Karpas-422 (cell line): ENCODE measurements at places on chromosomes 12 and 14.

DNA sequence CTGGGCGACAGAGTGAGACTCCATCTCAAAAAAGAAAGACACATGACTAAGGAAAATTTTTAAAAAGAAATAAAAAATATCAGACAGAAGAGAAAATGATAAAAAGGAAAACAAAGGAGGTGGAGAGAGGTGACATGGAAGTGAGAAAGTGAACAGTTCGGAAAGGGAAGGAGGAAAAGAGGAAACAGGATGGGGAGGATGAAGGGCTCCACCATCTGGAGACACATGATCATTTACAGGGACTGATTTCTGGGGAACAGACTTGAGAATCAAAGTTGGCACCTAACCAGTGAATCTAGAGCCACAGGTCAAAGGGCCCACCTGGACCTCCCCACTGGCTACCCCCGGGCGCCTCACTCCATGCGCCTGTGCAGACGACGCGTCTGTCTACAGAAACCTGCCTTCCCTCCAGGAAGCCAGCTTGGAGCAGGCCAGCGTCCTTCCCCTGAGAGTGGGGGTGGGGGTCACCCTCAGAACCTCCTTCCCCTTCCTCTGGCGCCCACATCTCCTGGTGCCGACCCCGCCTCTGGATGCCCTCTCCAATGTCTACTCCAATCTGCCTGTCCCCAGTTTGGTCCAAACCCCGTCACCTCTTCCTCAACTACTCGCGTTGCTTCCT is 60.5 kb downstream of the AMN start:
- no peak for DNase-seq

DNA sequence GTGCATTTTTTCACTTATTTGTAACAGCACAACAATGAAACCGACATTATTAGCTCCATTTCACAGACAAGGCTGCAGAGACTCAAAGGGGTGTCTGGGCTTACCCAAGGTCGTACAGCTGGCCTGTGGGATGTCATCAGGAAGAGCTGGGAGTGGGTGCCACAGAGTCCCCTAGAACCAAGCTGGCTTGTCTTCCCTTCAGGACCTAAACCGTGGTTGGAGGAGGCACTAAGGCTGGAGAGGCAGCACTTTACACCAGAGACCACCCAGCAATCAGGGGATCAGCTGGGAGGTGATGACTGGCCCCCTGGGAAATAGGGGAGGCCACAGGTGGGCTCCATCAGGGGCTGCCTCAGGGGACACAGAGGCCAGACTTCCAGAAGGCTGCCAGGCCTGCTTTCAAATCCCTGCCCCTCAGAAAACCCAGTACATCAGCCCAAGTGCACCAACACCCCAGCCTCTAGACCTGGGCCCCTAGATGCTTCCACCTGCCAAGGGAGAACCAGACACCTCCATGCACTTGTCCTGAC is 28.3 kb downstream of the DIO3 start:
- no peak for DNase-seq

- no peak for DNase-seq
These were observed 1.5 kb upstream of the ZNF641 start for GRCh38 chr12:48352157-48352760.

DNA sequence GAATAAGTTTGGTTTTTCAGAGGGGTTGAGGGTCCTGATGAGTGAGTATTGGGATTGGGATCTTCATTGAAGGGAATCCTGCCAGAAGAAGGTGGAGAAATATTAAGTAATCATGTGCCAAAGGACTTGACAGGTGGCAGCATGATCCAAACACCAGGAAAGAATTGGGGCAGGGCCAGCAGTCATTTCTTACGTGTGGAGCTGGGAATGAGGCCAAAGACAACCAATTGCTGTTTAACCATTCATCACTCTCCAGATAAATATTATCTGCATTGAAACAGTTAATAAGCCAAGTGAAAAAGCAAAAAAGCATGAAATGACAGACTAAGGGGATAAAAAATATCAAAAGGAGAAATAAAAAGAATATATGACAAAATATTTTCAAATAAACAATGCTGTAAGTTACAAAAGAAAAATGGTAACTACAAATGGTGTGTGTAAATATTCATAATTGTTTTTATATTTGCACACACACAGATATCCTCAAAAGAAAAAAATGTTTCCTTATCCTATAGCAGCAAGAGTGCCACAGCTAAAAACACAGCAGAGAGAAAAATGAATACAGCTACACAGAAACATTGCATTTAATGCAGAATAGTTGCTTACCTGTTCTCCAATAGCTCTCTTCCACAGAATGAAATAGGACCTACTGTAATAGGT is 26.2 kb downstream of the C2CD5 start:
- no peak for DNase-seq

DNA sequence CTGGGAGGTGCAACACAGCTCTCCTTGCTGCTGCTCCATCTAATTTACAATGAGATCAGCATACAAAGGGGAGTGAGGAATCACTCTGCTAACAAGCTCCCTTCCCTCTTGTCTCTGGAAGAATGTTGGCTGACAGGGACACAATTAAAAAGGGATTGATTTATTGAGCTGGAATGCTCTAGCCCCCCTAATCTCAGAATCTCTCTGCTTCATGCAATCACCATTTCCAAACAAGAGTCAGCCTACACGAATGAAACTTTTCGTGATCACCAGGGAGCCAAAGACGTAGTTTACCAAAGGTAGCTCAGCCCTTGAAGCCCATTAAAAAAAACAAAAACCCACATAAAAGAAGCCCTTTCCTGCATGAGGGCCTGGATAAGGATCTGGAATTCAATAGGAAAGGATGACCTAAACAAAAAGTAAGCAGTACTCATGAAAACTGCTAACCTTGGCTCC is 223.8 kb downstream of the C12orf75 start:
- no peak for DNase-seq

DNA sequence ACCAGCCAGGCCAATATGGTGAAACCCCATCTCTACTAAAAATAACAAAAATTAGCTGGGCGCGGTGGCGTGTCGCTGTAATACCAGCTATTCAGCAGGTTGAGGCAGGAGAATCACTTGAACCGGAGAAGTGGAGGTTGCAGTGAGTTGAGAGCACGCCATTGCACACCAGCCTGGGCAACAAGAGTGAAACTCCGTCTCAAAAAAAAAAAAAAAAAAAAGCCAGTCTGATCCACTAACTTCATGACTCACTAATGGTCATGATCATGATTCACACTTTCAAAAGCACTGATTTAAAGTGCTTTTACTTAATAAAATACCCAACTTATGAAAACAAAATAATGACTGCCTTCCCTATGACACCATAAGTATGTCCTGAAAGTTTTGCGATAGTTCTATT is 38.4 kb upstream of the CPM start:
- no peak for DNase-seq

- no peak for DNase-seq
These were observed 186.3 kb downstream of the DACT1 start for GRCh38 chr14:58824106-58824505.

- no peak for DNase-seq
These were observed 32.2 kb upstream of the BCL7A start for GRCh38 chr12:121989276-121990113.

DNA sequence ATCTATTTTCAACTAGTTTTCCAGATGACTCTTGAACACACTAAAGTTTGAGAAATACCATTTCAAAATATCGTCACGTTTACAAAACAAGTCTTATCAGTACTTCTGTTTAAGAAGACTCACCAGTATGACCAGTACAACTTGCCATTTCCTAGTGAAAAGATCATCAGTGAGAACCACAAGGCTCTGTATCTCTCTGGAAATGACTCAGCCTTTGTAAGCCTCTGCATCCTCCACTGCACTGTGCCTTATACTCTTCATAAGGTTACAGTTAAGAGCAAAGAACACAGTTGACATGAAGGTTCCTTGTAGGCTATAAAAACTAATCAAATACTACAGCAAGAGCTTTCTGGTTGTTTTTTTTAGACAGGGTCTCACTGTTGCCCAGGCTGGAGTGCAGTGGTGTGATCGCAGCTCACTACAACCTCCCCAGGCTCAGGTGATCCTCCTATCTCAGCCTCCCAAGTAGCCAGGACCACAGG is 5.7 kb upstream of the VTI1B start:
- DNase-seq, result no peak

GRCh38 chr12:123140676-123141614 is 9.9 kb downstream of the PITPNM2 start:
- no peak for DNase-seq

GRCh38 chr12:119391673-119392072 is 57.1 kb downstream of the CCDC60 start:
- DNase-seq, result no peak

DNA sequence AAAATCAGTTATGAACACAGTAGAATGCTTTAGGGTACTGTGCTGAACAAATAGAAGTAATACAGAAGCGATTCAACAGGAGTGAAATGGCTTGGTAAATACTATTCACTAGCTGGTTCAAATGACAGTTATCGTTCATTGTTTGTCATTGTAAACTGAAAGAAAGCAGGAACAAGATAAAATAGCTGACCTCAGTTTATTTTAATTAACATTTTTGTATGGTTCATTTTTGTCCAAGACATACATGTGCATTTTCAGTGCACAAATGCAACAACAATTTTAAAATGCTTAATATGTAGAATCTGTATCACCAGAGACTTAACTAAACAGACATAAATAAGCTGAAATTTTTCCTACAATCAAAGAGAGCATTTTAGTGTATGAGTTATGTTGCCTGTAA is 49.9 kb downstream of the ALX1 start:
- no peak for DNase-seq

- no peak for DNase-seq
These were observed 10.8 kb upstream of the OR11G2 start for GRCh38 chr14:20179880-20180279.

- no peak for DNase-seq
These were observed 59.0 kb upstream of the ARID2 start for GRCh38 chr12:45670346-45671065.

- DNase-seq, result no peak
These were observed 41.4 kb upstream of the EPS8 start for GRCh38 chr12:15830538-15830937.
